HepG2 (cell line): ENCODE measurements at places on chromosomes 3 and 15. TPM values are rescaled to one million over a fixed set of nuclear protein-coding genes. Genes with fewer than 3 reads are reported as not detected.

DNA sequence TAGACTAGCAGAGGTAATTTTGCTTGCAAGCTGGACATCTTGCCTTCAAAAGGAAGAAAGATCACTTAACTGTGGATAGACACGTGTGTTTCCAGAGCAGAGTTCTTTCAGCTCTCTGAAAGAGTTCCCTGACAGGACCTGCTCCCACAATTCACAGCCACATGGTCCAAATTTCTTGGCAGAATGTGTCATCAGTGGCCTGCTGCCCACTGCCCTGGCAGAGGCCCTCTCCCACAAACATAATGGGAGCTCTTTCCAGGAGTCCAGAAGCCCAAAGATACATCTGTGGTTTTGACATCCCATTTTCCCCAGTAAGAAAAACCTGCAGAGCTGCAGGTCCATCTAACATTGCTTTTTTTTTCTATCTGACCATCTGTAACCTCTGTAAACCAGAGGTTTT is 48.3 kb downstream of the SERPINI1 start:
- no peak overlapping the region for H3K27ac ChIP-seq
- H3K36me3 ChIP-seq: no peaks in the 10 kb centered on the region
- no peak overlapping the region for H3K4me3 ChIP-seq

Gene PRR23B
- not detected in 2 replicates for polyA plus RNA-seq

- H3K4me1 ChIP-seq: peaks cover 11% of the 10 kb centered on the region
- DNase-seq: no peak
- no peak overlapping the region for H3K27ac ChIP-seq
- H3K4me3 ChIP-seq: no peak overlapping the region
- H3K36me3 ChIP-seq: no peaks in the 10 kb centered on the region
Observed at GRCh38 chr15:48859426-48859825, 18.5 kb upstream of the EID1 start.

Gene IMPG2
- 0.03 and 0.07 TPM in 2 replicates for polyA plus RNA-seq

DNA sequence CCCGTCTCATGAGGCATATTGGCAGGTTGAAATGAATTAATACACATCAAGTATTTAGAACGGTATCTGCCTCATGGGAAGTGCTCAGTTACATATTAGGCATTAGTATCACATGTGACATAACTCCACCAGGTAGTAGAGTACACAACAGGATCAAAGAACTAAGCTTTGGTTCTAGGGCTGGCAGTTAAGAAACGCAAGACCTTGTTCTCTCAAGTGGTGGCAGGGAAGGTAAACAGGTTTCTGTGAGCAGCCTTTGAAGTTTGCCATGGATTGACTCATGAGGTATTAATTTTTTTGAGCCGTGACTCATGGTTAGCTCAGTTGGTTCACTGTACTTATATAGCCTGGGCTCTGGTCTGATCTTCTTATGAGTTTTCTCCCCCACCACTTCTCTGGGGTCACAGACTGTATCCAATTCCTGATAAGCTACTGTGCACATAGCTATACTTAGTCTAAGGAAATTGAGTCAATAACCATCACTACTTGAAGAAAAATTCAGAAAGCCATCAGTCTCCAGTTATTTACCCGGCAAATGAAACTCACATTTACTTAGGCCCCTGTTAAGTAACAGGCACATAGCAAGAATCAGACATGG is 155.6 kb upstream of the STT3B start:
- H3K27me3 ChIP-seq: no peaks in the 10 kb centered on the region
- no peaks in the 10 kb centered on the region for H3K36me3 ChIP-seq
- no peak overlapping the region; the same call in 1 of the 2 replicates for H3K4me3 ChIP-seq
- H3K4me1 ChIP-seq: peaks cover 50% of the 10 kb centered on the region
- H3K27ac ChIP-seq: peak overlapping the region; percentile 74

Gene ATP2B2
- polyA plus RNA-seq: 2.3 and 4.0 TPM in 2 replicates

- no peak overlapping the region for H3K27ac ChIP-seq
- H3K4me3 ChIP-seq: no peak overlapping the region
- peaks cover 27% of the 10 kb centered on the region for H3K4me1 ChIP-seq
- no peaks in the 10 kb centered on the region for H3K27me3 ChIP-seq
Observed at GRCh38 chr3:61574854-61575253, 13.5 kb downstream of the PTPRG start.

Gene LRTM1
- not detected in 2 replicates for polyA plus RNA-seq

GRCh38 chr3:186035277-186035676 is 73.6 kb downstream of the ETV5 start:
- H3K27me3 ChIP-seq: no peaks in the 10 kb centered on the region; the same call in 1 of the 2 replicates
- H3K27ac ChIP-seq: no peak overlapping the region
- H3K4me1 ChIP-seq: peaks cover 10% of the 10 kb centered on the region; the same call in 1 of the 2 replicates
- no peak overlapping the region for H3K4me3 ChIP-seq
- no peaks in the 10 kb centered on the region for H3K36me3 ChIP-seq
- no peak for DNase-seq

Gene VPS8
- polyA plus RNA-seq: 14.2 and 16.4 TPM in 2 replicates

GRCh38 chr3:108285176-108285575 is 11.2 kb upstream of the HHLA2 start:
- DNase-seq: no peak
- no peak overlapping the region for H3K4me3 ChIP-seq
- H3K27me3 ChIP-seq: no peaks in the 10 kb centered on the region
- H3K4me1 ChIP-seq: no peaks in the 10 kb centered on the region
- no peaks in the 10 kb centered on the region for H3K36me3 ChIP-seq

Gene STAB1
- 0.34 and 0.59 TPM in 2 replicates for polyA plus RNA-seq

Gene CLRN1
- polyA plus RNA-seq: not detected in 2 replicates

Gene SLC22A14
- 0.03 TPM in 1 of 2 replicates, not detected in the other for polyA plus RNA-seq

Gene TM4SF18
- polyA plus RNA-seq: 0.15 and 0.25 TPM in 2 replicates

- H3K4me1 ChIP-seq: no peaks in the 10 kb centered on the region
- no peak overlapping the region for H3K4me3 ChIP-seq
- H3K36me3 ChIP-seq: no peaks in the 10 kb centered on the region
- DNase-seq: no peak
Observed at GRCh38 chr3:69407908-69408307, 22.0 kb upstream of the FRMD4B start.

- H3K4me3 ChIP-seq: peak overlapping the region; percentile 84
- peaks cover 35% of the 10 kb centered on the region for H3K4me1 ChIP-seq
- H3K36me3 ChIP-seq: no peaks in the 10 kb centered on the region; the same call in 2 of the 3 replicates
- peaks cover 2% of the 10 kb centered on the region; the same call in 2 of the 3 replicates for H3K27me3 ChIP-seq
Observed at GRCh38 chr3:49940667-49941249, 808 bp downstream of the RBM6 start.

- no peaks in the 10 kb centered on the region for H3K36me3 ChIP-seq
- H3K27me3 ChIP-seq: peaks cover 4% of the 10 kb centered on the region; the same call in 1 of the 3 replicates
- no peak overlapping the region for H3K27ac ChIP-seq
- peaks cover 17% of the 10 kb centered on the region for H3K4me1 ChIP-seq
- no peak overlapping the region for H3K4me3 ChIP-seq
Observed at GRCh38 chr3:70919091-70919490, 606.7 kb upstream of the MDFIC2 start.

DNA sequence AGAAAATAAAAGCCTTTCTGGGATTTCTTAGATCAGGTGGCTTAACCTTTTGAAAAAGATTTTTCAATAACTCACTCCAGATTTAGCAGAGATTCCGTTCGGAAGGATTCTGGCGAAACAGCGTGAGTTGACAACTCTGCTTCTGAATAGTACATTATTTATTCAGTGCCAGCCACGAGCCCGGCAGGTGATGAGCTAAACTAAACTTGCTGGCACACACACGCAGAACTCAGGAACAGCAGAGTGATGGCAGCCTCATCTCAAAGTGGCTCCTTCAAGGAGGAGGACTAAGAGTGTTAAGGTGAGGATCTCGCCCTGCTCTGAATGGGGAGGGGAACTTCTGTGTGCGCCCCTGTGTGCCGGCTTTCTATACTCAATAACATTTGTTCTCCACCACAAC is 114.3 kb downstream of the FAM43A start:
- no peak overlapping the region for H3K27ac ChIP-seq
- H3K4me3 ChIP-seq: no peak overlapping the region
- no peaks in the 10 kb centered on the region for H3K36me3 ChIP-seq
- peaks cover 10% of the 10 kb centered on the region for H3K27me3 ChIP-seq
- no peaks in the 10 kb centered on the region for H3K4me1 ChIP-seq
- no peak for DNase-seq

DNA sequence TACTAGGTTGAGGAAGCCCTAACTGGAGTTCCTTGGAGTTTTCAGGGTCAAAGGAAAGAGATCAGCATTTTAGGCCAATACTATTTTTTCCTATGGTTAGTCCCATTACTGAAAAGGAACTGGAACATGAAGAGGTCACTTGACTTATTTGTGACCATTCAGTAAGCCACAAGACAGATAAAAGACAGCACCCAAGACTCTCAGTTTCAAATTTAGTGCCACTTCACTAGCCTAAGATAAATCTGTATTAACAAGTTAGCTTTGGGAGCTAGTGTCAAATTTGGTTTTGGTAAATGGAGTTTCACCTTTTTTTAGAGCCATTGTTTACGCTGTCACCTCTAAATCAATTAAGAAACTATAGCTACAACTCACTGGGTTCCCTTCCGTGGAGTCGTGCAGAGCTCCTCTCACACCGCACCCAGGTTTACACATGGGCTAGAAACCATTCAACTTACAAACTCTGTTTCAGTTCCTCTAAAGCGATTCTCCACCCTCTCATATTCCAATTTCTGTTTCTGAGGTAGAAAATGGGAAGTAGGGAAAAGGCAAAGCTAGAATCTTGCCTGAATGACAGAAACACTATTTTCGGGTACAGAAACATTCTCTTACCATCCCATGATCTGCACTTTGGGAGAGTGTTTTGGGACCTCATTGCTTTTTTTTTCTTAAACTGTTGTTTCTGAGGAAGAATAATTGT is 14.4 kb downstream of the CCDC32 start:
- no peak overlapping the region for H3K27ac ChIP-seq
- H3K27me3 ChIP-seq: no peaks in the 10 kb centered on the region
- peaks cover 28% of the 10 kb centered on the region; the same call in 2 of the 3 replicates for H3K36me3 ChIP-seq
- no peak overlapping the region for H3K4me3 ChIP-seq
- H3K4me1 ChIP-seq: no peaks in the 10 kb centered on the region

DNA sequence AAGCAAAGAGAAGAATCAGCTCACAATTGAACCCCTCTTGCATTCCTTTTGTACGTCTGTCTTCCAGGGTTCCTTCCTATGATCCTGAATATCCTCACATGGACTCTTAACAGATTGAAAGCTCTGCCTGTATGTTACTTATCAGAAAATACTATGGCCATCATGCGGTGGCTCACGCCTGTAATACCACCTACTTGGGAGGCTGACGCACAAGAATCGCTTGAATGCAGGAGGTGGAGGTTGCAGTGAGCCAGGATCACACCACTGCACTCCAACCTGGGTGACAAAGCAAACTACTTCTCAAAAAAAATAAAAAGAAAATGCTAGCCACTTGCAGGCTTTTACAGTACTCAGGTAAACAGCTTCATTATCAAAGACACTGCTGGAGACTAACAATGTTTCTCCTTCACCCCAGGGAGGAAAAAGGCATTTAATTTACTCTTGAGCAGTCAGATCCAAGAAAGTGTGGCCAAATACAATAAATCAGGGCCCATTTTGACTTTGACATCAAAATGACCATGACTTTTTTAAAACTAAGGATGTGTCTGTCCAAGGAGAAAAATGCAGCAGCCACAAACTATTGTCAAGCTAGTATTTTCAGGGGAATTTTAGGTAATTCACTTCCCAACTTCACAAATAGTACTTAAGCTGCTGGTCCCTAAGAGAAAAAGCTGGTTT is 27.3 kb downstream of the NPTN start:
- DNase-seq: no peak
- H3K27ac ChIP-seq: no peak overlapping the region
- no peaks in the 10 kb centered on the region for H3K27me3 ChIP-seq
- no peaks in the 10 kb centered on the region for H3K36me3 ChIP-seq
- peaks cover 45% of the 10 kb centered on the region for H3K4me1 ChIP-seq
